ENCODE measurements at places on chromosomes 6 and 20.

- DNase-seq = no peak
These were observed 3.1 kb downstream of the NCOA7 start for GRCh38 chr6:125793863-125794262.

GRCh38 chr6:157787080-157787479 lies 36.0 kb upstream of the SNX9 start:
- no peak for DNase-seq

DNA sequence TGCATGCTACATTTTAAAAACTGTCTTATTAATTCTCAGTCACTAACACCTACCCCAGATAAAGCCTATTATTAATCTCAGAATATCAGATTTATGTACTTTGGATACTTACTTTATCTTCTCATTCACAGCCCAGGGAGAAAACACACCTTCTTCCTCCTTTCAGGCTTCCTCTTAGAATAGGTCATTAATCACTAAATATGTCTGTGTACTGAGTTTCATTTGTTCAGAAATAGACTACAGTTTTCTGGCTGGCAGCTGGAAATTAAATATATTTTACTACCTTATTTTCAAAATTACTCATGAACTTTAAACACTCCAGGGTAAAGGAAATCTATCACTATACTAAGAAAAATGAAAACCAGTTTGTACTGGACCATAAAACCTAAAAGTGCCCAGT lies 147.7 kb upstream of the DST start:
- no peak for DNase-seq

GRCh38 chr6:118320652-118321051 lies 227.4 kb upstream of the PLN start:
- no peak for DNase-seq

GRCh38 chr6:137497721-137498463 lies 3.7 kb upstream of the OLIG3 start:
- peak; percentile 32 for DNase-seq

GRCh38 chr6:140062043-140063020 lies 687.9 kb upstream of the CITED2 start:
- no peak for DNase-seq

GRCh38 chr6:126064748-126065401 lies 78.5 kb downstream of the TRMT11 start:
- DNase-seq = no peak
